ENCODE measurements at places on chromosomes 16 and 17. TPM values are rescaled to one million over a fixed set of nuclear protein-coding genes. Genes with fewer than 3 reads are reported as not detected.

GRCh38 chr16:17877821-17878360 is 407.1 kb upstream of the XYLT1 start:
- no peaks in the 10 kb centered on the region for H3K4me1 ChIP-seq
- H3K27me3 ChIP-seq, result no peaks in the 10 kb centered on the region
- H3K4me3 ChIP-seq, result no peak overlapping the region
- no peak for DNase-seq
- H3K27ac ChIP-seq, result no peak overlapping the region

DNA sequence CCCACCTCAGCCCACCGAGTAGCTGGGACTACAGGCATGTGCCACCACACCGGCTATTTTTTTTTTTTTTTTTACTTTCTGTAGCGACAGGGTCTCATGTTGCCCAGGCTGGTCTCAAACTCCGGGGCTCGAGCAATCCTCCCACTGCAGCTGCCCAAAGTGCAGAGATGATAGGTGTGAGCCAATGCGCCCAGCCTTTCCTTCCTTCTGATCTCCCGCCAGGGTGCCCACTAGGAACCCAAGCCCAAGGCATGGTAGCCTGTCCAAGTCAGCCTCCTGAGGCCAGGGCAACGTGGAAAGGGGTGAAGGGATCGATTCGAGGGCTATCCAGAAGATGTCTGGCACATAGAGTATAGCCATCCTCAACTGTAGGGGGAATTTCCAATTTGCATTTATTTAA is 9.6 kb upstream of the CREBBP start:
- no peak overlapping the region for H3K4me3 ChIP-seq
- H3K27ac ChIP-seq, result no peak overlapping the region
- no peak for DNase-seq
- H3K27me3 ChIP-seq, result peaks cover 4% of the 10 kb centered on the region
- H3K4me1 ChIP-seq, result no peaks in the 10 kb centered on the region

- H3K27me3 ChIP-seq, result no peaks in the 10 kb centered on the region
- no peaks in the 10 kb centered on the region for H3K4me1 ChIP-seq
- H3K4me3 ChIP-seq, result no peak overlapping the region
- H3K27ac ChIP-seq, result no peak overlapping the region
Observed at GRCh38 chr16:17728196-17728595, 257.4 kb upstream of the XYLT1 start.

- H3K27me3 ChIP-seq, result peaks cover 28% of the 10 kb centered on the region
- no peak overlapping the region for H3K4me3 ChIP-seq
- no peaks in the 10 kb centered on the region for H3K36me3 ChIP-seq
- DNase-seq, result no peak
- peaks cover 2% of the 10 kb centered on the region for H3K4me1 ChIP-seq
- H3K27ac ChIP-seq, result no peak overlapping the region
Observed at GRCh38 chr17:78130090-78130436, 508 bp upstream of the TMC8 start.

DNA sequence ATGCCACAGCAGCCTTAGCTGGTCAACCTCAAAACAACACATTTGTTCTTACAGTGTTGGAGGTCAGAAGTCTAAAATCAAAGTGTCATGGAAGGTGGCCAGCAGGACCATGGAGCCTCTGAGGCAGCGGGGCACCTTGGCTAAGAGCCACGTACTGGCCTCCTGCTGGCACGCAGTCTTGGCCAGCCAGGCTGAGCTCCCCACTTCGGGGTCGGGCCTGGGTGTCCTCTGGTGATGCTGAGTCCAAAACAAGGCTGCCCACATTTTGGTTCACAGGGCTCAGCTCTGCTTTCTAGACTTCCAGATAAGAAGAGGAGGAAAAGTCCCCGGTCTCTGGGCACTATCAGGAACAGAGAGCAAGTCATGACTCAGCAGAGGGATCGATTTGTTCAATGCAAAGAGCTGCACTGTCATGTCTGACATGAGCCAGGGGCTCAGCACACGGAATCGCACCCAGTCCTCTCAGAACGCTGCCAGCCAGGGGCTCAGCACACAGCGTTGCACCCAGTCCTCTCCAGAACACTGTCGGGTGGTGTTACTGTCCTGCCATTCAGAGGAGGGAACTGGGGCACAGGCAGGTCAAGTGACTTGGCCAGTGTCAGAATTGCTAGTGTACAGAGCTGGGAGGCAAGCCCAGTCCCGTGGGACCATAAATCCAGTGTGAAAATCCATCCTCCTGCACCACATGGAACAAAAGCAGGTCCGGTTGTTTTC is 2.5 kb downstream of the LGALS9 start:
- H3K4me1 ChIP-seq, result peaks cover 7% of the 10 kb centered on the region
- no peak overlapping the region for H3K4me3 ChIP-seq
- no peak overlapping the region for H3K27ac ChIP-seq

- no peak overlapping the region for H3K4me3 ChIP-seq
- H3K36me3 ChIP-seq, result no peaks in the 10 kb centered on the region
- H3K27ac ChIP-seq, result no peak overlapping the region
- peaks cover 2% of the 10 kb centered on the region for H3K4me1 ChIP-seq
Observed at GRCh38 chr16:11576427-11577289, 10.1 kb downstream of the LITAF start.

DNA sequence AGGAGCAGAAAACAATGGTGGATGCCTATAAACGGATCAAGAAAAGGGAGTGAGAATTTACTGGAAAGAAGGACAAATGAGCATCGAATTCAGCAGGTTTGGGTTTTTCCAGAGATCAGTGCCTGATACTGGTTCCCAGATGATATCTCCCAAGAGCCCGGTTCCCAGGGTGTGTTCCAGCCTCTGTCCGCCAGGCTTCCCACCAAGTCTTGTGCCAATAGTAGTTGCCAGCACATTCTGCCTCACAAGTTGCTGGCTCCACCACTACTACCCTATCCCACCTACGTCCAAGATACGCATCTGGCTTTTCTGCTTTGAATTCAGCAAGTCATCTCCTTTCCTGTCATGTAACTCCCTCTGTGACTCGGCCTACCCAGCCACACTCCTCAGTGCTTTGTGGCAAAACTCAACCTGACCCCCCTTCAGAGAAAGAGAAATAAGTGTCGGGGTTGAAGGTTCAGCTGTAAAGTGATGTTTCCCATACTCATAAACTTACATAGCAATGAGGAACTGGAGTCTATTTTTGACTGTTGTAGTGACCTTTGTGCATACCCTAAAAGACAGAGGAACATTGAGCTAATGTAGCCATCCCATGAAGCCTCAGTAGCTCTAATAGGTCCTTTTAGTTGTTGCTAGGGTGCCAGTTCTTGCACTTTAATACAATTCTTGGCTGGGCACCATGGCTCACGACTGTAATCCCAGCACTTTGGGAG is 277.0 kb downstream of the IRX3 start:
- H3K27me3 ChIP-seq, result no peaks in the 10 kb centered on the region
- H3K27ac ChIP-seq, result no peak overlapping the region
- no peak overlapping the region for H3K4me3 ChIP-seq
- no peak for DNase-seq

Gene DCTPP1
- total RNA-seq, result 6.6 TPM

Gene SLC5A10
- total RNA-seq, result under 0.01 TPM

Gene CCL5
- total RNA-seq, result not detected

Gene PRAC2
- total RNA-seq, result not detected

Gene CCL4
- total RNA-seq, result not detected

Gene TP53TG3F
- total RNA-seq, result not detected

Gene ADAD2
- total RNA-seq, result not detected
